ENCODE measurements at places on chromosomes 13 and 19.

DNA sequence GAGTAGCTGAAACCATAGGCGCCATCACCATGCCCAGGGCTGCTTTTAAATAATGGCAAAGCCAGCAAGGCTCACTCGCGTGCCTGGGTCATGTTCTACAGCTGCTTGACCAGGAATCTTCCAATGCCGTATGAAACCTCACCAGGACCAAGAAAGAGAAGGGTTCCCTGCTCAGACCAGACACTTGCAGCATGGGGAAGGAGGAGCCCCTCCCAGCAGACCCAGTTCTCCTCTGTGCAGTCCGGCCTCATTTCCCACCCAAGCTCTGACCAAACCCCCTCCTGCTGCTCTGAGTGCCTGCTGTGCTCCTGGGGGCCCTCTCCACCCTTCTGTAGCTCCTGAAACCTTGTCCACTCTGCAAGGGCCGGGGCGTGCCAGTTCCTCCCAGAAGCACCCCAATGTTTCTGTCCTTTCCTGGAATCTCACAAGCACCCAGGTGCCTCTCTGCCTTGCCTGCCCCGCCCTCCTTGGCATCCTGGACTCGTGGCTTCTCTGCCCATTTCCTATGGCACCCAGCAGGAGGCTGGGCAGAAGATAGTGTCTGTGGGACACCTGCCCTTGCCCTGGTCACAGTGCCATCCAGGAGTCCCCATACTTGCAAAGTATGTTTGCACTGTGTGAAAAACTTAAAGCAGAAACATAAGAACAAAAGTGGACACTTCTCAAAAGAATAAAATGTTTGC is 6.8 kb upstream of the SLC7A9 start:
- DNase-seq, result no peak

DNA sequence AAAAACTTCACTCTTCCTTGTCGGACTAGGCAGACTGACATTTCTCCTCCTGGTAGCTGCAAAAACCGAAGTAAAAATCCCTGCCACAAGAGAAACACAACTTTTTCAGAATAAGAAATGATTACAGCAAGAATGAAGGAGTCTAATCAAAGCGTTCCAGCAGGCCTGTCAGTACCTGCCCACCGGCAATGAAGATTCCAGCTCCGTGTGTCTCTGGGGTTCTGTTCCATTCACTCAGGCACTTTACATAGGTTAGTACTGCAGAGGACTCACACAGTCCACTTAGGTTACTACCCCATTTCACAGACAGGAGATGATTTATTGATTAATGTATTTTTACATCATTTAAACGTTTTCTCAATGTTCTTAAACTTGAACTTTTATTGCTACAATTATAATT is 275.5 kb downstream of the NHLRC3 start:
- no peak for DNase-seq

GRCh38 chr13:98206946-98207345 is 29.9 kb upstream of the RNF113B start:
- DNase-seq, result no peak

DNA sequence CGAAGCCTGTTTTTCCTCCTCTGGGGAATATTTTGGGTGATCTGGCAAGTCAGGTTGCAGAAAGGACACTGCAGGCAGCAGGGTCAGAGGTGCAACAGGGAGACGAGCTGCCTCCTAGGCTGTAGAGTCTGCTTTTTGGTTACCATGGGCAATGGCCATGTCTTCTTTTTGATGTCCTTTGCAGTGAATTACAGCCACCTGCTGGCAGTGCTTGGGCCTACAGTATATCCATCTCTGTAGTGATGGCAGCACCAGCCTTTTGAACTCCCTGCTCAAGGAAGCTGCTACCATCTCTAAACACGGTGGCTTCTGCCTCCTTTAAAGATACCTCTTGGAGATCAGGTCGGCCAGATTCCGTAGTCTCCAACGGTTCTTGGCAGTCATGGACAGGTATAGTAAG is 73.9 kb downstream of the WTIP start:
- no peak for DNase-seq

GRCh38 chr13:102677122-102677521 is 17.7 kb downstream of the METTL21C start:
- no peak for DNase-seq

GRCh38 chr13:102907016-102907756 is 61.4 kb downstream of the ERCC5 start:
- DNase-seq, result no peak

GRCh38 chr19:50060107-50060506 is 34.3 kb downstream of the ZNF473 start:
- no peak for DNase-seq

DNA sequence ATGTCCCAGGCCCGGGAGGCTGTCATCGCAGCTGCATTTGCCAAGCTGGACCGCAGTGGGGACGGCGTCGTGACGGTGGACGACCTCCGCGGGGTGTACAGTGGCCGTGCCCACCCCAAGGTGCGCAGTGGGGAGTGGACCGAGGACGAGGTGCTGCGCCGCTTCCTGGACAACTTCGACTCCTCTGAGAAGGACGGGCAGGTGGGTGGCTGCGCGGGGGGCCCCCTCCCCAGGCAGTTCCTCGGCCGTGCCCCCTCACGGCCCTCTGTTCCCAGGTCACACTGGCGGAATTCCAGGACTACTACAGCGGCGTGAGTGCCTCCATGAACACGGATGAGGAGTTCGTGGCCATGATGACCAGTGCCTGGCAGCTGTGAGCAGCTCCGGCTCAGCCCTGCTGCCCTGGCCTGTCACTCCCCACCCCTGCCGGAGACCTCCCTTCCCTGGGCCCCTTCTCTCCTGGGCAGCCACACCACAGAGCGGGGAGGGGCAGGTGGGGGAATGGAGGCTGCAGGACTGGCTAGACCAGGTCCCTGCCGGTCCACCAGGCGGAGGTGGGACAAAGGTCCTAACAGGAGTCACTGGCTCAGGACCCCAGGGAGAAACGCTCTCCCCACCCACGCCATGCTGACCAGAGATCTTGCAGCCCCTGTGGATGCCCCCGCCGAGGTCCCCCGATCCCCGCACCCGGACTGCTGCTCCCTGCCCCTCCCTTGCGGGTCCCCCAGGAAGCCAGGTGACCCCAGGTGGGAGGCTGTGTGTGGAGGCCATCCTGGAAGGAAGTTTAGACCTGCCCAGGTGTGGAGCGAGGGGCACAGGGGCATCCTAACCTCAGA is 1.1 kb downstream of the CAPS start:
- no peak for DNase-seq

DNA sequence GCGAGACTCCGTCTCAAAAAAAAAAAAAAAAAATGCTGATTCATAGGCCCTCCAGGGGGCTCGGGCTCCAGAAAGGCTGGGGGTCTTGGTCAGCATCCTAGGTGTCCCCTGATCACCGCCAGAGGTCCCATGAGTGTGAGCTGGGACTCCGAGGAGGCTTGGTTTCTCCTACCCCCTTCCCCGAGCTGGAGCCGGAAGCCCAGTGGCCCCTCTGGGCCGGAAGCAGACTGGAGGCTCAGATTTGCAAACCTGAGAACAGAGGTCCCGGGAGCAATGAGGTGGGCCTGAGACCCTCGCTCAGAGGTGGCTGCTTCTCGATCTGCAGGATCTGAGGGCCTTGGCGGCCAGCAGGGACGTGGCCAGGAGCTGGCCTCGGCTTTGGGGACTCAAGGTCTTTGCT is 41.5 kb downstream of the EFNA2 start:
- no peak for DNase-seq

DNA sequence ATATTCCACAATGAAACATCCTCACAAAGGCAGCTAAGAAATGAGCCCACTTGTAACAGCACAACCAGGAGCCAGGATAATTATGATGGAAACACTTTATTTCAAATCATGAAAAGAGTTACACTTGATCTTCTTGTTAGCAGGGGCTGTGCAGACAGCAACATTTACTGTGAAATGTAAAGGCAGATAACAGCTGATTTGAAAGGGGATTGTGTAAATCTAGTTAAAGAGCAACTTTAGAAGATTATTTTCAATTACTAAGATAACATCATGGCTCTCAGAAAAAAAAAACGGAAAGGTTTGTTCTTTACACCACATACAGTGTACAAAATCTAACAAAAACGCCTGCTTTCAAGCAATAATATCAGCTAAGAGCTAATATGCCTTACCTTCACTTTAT is 22.4 kb downstream of the ENOX1 start:
- no peak for DNase-seq

DNA sequence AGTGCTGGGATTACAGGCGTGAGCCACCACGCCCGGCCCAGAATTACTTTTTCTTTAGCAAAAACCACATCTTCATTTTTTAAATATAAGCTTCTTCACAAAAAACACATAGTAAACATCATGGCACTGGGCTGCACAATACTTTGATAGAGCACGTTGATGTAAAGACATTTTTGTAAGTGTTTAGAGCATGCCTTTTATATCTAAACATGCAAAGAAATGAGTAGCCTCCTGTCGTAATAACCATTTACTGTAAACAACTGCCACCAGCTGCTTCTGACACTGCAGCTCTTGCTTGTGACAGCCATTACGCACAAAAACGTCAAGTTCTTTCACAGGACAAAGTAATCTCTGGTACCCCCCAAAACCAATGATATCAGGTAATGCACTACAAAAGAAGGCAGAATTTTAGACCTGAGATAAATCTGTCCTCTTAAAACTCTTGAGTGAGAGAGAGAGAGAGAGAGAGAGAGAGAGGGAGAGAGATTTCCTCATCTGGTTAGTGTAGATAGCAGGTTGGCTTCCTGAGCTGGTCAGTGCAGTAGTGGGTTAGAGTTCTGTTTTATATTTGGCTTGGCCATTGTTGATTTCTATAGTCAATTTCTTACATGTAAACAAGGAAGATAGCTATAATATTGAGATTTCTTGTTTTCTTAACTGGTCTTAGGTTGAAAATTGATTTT is 6.7 kb upstream of the ZNF548 start:
- no peak for DNase-seq

GRCh38 chr19:16185768-16186123 is 536 bp downstream of the FAM32A start:
- peak; percentile 45 for DNase-seq

DNA sequence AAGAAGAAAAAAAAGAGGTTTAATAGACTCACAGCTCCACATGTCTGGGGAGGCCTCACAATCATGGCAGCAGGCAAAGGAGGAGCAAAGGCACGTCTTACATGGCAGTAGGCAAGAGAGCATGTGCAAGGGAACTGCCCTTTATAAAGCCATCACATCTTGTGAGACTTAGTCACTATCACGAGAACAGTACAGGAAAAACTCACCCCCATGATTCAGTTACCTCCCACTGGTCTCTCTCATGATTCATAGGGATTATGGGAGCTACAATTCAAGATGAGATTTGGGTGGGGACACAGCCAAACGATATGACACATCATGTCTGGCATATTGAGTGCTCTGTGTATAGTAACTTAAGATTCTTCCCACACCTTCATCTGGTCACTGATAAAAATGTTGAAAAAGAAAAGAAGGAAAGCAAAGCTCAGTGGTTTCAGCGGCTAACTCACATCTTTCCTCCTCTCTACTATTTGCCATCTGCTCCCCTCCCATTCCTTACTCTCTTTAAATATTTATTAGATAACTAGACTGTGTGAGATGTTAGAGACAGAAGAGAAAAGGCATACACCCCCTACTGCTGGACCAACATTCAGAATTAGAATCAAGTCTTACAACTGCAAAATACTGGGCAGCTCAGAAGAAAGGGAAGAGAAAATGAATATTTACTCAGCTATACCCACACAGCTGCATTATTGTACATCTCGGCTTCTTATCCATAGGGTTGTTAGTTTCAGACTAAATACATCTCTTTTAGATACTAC is 60.1 kb upstream of the AKAP11 start:
- DNase-seq, result no peak

DNA sequence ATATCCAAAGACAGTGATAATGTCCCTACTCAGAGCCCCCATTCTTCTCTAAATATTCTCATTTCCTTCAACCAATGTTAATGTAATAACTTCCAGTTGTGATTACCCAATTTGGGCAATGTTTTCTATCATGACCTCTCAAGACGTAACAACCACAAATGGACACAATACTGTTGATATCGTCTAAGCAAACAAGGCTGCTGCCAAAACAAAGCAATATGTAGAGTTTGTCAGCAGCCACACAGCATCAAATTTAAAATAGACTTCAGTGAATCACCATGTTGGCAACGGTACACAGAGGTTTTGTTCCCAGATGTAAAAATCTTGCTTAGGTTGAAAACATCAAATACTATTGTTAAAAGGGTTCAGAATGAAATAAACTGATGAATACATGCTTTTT is 205.1 kb downstream of the DACH1 start:
- DNase-seq, result no peak
